AG04449 (cell line): ENCODE measurements at places on chromosomes 2 and 18.

- DNase-seq = no peak
Observed at GRCh38 chr2:63194175-63194574, 143.5 kb downstream of the OTX1 start.

DNA sequence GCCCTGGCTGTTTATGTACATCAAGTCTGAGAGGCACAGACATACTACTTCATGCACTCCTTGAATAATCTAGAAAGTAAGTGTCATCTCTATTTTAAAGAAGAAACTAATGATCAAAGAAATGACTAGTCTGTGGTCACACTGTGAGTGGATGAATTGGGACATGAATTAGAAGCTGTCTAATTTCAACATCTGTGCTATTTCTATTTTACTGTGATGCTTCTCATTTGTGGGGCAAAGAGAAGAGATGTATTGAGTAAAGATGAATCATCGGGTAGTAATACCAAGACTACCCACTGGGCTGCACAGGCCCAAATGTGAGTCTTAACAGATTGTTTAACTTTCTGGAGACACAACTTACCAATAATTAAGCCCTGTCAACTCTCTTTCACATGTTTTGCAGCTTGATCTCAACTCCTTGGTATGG is 42.4 kb upstream of the MTIF2 start:
- DNase-seq = peak; percentile 9

DNA sequence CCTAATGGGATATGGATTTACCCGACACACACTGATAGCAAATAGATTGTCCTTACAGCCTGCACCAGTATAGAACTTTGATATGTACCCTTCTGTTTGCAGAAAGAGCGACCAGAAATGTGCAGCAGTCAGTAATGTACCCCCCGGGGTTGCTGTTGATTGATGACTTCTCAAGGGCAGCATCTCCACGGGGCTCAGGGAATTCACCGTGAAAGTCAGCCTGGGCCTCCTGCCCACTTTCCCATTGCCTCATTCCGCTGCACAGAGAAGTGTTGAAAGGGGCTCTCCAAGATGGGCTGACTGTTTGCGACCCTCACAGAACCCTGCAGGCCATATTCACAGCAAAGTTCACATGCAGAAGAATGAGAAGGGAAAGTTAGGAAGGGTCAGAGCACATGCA is 241.3 kb downstream of the PRKCE start:
- no peak for DNase-seq

- DNase-seq = no peak
Observed at GRCh38 chr2:67974559-67975430, 88.0 kb downstream of the C1D start.

- DNase-seq = no peak
Observed at GRCh38 chr2:157901325-157901724, 25.2 kb upstream of the ACVR1 start.

GRCh38 chr2:218981390-218981880 is 3.5 kb downstream of the FEV start:
- no peak for DNase-seq

- no peak for DNase-seq
Observed at GRCh38 chr18:68233018-68233417, 481.9 kb downstream of the TMX3 start.

- no peak for DNase-seq
Observed at GRCh38 chr2:44546459-44547127, 184.8 kb downstream of the CAMKMT start.

DNA sequence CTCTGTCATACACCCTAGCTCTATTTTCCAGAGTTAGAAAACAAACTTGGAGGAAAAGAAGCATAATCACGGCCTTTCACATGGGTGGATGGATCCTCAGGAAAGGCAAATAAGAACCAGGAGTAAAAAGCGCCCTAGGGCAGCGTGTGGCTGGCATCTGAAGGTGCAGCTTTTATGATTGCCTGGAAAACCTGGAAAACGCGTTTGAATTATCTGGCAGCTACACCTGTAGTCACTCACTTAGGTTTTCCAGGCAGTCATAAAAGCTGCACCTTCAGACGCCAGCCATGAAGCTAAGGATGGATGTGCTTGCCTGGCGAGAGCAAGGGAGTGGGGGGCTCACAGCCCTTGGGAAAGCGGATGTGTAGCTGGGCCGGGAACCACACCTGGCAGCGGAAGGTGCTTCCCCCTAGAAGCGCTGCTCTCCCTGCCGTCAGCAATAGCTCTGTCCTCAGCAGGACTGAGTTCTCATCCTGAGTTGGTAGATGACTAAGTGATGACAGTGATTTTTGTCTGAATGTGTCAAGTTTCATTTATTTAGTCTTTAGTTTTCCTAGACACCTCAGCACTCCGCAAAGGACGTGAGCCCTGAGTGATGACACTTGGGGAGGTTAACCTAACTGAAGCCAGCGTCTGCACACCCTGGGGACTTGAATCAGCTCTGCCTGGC is 82.0 kb downstream of the DCDC2C start:
- DNase-seq = no peak

DNA sequence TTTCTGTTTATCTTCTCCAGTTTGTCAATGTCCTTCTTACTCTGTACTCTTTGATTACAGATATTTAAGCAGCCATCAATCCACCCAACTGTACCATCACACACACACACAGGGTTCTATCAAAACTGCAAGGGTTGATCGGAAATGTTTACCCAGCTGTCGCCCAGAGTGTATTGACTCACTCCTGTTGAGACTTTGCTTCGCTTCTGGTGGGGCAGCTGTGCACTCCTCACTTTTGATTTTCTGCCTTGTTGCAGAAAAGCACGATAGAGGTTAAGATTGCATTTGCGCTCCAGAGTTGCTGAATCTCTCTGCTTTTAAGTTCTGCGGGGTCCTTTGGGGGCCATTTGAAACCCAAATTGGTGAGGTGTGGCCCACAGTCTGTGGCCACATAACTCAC is 216.2 kb downstream of the SETBP1 start:
- no peak for DNase-seq

- no peak for DNase-seq
Observed at GRCh38 chr2:62475172-62476011, 30.6 kb downstream of the TMEM17 start.

DNA sequence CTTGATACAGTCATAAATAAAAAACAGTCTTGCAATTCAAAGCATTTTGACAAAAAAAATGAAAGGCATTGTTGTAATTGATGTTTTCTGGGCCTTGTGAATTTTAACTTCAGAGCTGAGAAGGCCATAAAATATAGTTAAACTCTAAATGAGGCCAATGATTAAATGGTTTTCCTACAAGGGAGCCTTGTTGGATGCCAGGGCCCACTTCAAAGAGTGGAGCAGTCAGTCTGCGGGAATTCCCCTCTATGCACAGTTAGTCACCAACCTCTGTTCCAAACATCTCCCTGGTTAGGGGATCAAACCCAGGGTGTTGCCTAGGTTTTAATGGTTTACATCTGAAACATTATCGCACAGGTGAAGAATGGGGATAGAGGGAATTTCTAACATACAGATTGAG is 143.4 kb downstream of the NCKAP5 start:
- DNase-seq = no peak

DNA sequence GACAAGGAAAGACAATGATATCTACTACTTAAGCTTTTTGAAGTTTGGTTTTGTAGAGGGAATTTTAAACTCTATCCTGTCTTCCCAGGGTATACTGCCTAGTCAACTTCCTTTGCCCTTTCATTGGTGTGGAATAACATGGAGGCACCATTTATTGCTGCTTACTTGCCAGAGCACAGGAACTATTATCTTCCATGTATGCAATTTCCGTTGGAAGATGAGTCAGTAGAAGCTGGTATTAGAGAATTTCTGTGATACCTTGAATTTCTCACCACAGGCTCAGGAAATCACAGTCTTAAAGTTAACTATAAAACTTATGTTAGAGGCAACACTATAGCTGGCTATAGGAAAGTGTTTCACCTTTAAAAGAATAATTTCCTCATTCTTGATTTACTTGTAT is 40.9 kb upstream of the RGPD4 start:
- no peak for DNase-seq

GRCh38 chr2:43224571-43225092 is 1.8 kb downstream of the ZFP36L2 start:
- no peak for DNase-seq

GRCh38 chr2:86323273-86324021 is 14.0 kb downstream of the REEP1 start:
- no peak for DNase-seq

DNA sequence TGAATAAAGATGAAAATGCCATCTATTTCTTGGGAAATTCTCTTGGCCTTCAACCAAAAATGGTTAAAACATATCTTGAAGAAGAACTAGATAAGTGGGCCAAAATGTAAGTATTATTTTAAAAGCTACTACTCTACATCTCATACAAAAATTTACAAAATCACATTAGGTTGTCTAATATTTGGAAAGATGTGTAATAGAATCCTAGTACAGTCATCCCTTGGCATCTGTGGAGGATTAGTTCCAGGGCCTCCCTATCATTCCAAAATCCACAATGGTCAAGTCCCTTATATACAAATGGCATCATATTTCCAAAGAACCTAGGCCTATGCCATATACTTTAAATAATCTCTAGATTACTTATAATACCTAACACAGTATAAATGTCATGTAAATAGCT is 41.2 kb downstream of the KYNU start:
- no peak for DNase-seq

DNA sequence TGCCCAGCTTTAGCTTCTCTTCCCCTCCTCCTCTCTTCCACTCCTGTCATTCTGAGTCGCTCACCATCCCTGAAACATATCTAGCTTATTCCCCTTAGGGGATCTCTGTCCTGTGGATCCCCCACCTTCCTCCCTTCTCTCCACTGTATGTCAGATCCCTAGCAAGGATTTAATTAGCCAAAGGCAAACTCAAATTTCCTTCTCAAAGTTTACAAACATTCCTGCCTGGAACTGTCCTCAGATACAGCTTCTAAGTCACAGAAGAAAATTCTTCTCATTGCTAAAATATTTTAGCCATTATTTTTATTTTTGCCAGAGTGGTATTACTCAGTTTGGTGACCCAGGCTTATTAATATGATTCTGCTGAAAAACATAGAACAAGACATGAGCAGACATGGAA is 315.3 kb downstream of the CYP26B1 start:
- DNase-seq = peak; percentile 41

DNA sequence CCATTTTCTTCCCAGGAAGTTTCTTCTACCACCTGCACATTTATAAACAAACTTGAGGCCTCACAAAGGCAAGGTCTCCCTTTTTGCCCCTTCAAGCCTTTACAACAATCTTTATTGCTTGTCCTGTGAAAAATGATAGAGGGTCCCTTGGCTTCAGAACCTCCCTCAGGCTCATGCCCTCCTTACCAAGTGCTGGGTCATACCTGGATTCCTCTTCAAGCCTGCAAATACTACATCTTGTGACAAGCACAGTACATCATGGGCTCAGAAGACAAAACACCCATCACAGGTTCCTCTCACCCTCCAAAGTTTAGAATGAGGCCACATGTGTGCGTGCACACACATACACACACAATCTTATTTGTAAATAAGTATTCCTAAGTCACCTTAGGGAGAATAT is 9.1 kb downstream of the CAPN14 start:
- DNase-seq = no peak

GRCh38 chr2:239025096-239025801 is 177.4 kb downstream of the TWIST2 start:
- peak; percentile 9 for DNase-seq

GRCh38 chr2:233446606-233447305 is 92.5 kb downstream of the DGKD start:
- DNase-seq = no peak

GRCh38 chr2:160141912-160142311 is 58.2 kb downstream of the ITGB6 start:
- DNase-seq = no peak

- no peak for DNase-seq
Observed at GRCh38 chr2:159711562-159712142, 654 bp upstream of the MARCHF7 start.

DNA sequence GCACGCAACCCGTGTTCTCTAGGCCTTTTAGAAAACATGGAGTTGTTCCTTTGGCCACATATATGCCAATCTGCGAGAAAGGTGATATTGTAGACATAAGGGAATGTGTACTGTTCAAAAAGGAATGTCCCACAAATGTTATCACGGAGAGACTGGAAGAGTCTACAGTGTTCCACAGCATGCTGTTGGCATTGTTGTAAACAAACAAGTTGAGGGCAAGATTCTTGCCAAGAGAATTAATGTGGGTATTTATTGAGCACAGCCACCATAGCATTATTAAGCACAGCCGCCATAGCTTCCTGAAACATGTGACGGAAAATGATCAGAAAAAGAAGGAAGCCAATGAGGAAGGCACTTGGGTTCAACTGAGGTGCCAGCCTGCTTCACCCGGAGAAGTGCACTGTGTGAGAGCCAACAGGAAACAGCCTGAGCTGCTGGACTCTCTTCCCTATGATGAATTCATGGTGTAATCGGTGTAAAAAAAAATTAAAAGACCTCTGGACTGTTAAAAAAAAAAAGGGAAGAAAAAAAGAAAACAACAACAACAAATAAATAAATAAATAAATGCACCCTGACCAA is 29.0 kb upstream of the REL start:
- no peak for DNase-seq

DNA sequence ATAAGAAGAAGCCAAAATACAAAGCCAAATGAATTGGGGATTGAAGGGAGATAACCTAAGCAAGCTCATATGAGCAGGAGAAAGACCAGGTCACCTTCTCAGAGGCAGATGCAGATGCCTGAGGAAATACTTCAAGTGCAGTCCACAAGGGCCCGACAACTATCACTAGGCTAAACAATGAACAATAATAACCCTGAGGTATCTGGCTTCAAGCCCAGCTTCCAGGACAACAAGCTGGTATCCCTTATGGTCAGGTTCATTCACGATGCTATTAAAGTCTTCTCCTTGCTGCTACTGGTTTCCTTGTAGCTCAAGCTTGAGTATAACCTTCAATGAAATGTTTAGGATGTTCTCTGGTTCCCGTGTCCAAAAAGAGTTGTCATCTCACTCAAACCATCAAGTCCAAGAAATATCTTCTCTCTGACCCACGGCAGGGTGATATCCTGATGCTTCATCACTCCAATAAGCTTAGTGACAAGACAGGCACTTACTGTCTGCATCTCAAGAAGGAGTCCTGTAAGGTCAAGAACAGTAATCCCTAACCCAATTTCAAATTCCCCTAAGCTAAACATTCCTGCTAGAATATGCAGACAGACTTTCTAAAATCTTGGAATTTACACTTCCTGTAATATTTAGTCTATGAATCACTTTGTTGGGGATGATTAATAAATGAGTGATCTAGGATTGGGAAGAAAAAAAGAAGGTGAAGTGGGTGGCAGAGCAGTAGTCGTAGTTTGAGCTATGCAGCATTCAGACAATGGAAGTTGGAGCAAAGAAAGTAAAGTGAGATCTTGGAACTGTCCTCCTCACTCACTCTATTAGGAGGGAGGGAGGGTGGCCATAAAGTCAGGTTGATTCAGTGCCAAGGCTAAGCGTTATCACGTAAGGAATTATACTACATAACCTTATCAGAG is 33.1 kb downstream of the CHN1 start:
- no peak for DNase-seq

GRCh38 chr2:219563271-219563928 is 7.9 kb downstream of the OBSL1 start:
- no peak for DNase-seq

- DNase-seq = no peak
Observed at GRCh38 chr2:23498943-23499342, 114.0 kb downstream of the KLHL29 start.
